AG10803 (cell line): ENCODE measurements at places on chromosomes 2 and 18.

DNA sequence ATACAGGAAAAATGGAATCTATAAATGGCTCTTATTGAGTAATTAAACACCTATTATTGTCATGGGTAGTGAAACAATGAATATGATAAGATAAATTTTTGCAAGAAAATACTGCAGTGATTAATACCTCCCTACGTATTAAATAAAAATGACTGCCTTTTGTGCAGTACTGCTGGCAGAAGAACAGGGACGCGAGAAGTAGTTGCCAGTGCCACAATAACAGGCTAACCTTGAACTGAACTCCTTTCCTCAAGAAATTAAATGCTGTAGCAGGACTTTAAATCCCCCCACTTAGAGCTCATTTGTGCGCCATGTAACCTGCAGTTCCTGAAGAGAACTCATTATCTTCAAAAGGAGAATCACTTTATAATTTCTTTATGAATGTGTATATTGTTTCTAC, 24.6 kb downstream of the FIGN start:
- DNase-seq, result no peak

DNA sequence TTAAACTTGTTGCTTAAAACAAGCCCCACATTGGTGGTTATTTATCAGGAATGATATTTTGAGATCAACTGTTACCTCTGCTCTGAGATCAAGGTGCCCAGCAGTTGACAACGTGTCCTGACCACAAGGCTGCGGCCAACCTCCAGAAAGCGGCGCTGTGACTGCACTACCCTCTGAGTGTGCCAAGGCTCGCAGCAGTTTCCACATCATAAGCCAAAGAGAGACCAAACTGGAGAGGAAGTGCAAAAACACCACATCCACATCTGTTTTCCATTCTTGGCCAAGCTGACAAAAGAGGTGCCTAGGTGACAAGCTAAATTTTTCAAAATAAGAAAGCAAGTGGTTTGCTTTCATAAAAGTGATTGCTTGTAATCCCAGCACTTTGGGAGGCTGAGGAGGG, 410.8 kb upstream of the POU3F3 start:
- no peak for DNase-seq

GRCh38 chr2:11160731-11161455, 5.6 kb downstream of the SLC66A3 start:
- DNase-seq, result no peak

- DNase-seq, result no peak
Observed at GRCh38 chr2:15818318-15818753, 122.0 kb upstream of the MYCN start.

GRCh38 chr2:113240150-113240914, 38.4 kb downstream of the PAX8 start:
- peak; percentile 93 for DNase-seq

DNA sequence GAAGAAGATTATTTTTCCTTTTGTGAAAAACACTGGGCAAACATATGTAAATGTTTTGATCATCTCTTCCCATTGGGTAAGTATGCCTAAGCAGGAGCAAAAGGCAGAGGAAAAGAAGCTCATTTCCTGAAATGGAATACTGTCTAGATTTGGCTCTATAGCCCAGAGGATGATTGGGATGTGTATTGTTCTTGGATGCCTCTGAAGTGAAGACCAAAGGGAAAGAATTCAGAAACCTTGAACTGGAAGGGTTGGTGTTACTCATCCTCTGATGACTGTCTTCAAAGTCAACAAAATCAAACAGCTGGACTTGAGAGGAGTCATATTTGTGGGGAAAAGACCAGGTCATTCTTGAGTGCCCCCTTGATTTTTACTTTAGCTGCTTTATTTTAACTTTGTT, 112.6 kb upstream of the NT5C1B start:
- DNase-seq, result peak; percentile 26

GRCh38 chr18:74906184-74906583, 302.8 kb downstream of the PTGR3 start:
- DNase-seq, result no peak

DNA sequence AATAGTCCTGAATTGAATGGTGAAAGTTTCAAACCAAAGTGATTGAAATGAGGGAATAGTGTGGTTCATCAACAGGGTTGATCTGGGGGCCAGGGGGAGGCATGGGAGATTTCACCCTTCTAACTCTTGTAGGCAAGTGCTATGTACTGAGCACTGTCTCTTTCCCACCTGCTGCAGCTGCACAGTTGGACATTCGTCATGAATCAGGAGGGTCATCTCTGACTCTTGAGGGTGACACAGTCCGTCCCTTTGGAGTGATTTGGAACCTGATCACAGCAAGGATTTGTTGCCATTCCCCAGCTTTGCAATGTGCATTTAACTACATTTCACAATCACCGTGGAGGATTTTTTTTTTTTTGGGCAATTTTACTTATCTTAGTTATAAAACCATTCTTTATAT, 224.6 kb downstream of the PHLPP1 start:
- DNase-seq, result no peak

DNA sequence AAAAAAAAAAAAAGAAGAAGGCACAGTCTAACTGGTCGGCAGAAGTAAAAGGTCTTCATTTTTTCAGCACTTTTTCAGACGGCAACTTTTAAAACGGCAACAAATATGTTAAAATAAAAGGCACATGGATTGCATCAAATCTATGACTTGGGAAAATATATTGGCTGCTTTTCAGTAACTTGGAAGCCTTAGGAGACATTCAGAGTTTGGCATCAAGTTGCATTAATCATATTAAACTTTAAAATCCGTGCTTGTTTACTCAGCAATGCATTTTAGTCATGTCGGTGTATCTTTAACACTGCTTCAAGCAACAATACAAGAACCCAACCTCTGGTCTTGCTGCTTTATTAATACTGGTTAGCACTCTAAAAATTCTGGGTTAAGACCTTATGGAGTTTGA, 111.1 kb downstream of the MEP1B start:
- DNase-seq, result peak; percentile 71

- no peak for DNase-seq
Observed at GRCh38 chr18:8779251-8779650, 73.9 kb downstream of the MTCL1 start.

- no peak for DNase-seq
Observed at GRCh38 chr2:215635071-215635787, 199.4 kb upstream of the FN1 start.

- DNase-seq, result peak; percentile 96
Observed at GRCh38 chr2:147538088-147538487, 306.7 kb upstream of the ACVR2A start.

GRCh38 chr2:10047616-10048500, 4.5 kb downstream of the KLF11 start:
- DNase-seq, result no peak

DNA sequence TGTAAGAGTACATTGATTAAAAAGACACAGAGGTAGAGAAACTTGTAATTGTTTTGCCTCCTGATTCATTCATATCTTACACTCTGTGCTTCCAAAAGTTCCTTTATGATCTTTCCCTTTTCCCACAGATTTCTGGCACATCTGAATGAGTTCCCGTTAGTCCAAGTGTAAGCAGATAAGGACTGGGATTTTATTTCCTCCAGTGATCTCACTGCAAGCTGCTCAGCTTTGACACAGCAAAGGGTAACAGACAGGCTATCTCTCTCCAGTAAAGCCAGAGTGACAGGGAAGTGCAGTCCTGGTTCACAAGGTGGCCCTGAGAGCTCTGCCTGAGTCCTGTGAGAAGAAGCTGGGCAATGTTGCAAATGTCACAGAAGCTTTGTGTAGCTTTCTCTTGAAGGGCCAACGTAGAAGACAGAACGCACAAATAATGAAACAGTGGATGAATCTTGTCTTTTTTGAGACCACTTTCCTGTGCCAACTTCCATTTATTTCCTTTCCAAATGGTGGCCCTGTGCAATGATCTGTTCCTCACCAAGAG, 32.5 kb upstream of the KCNE4 start:
- no peak for DNase-seq

- DNase-seq, result peak; percentile 67
Observed at GRCh38 chr2:84846741-84847142, 34.1 kb downstream of the TRABD2A start.
